ENCODE measurements at places on chromosomes 1 and 21.
A peak's percentile ranks its signal among the peaks of the same experiment; 100 is the strongest.

DNA sequence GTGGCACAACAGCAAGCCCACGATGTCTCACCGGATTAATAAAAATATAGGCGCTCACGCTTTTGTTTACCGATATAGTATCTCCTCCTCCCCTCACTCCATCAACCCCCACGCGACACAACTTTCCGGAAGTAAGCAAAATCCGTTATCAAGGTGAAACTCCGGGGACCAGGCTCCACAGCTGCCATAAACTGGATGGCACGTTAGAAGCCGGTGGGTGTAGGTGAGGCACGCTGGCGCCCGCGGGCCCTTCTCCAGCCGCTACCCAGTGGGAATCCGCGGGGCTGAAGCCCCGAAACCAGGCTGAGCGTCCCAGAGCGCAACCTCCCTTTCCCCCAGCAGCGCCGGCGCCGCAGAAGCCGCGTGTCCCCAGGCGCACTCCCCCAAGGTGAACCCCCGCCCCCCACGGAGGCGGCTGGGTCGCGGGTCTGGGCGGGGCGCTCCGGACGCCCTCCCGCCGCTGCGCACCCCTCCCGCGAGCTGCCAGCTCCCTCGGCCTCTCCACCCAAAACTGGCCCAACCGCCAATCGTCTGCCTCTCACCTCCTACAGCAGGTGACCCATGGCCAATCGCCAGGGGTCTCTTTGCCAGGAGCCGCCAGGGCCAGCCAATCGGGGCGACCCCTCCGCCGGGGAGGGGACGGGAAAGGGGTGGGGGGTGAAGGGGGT is 112.4 kb downstream of the OSBPL9 start:
- DNase-seq: peak; percentile 89

GRCh38 chr1:23577056-23578004 is 18.0 kb upstream of the ID3 start:
- peak; percentile 63 for DNase-seq

- no peak for DNase-seq
Measured at GRCh38 chr1:89630048-89630447, 2.9 kb upstream of the LRRC8C start.

GRCh38 chr1:234206651-234207284 is 166.5 kb upstream of the COA6 start:
- no peak for DNase-seq

DNA sequence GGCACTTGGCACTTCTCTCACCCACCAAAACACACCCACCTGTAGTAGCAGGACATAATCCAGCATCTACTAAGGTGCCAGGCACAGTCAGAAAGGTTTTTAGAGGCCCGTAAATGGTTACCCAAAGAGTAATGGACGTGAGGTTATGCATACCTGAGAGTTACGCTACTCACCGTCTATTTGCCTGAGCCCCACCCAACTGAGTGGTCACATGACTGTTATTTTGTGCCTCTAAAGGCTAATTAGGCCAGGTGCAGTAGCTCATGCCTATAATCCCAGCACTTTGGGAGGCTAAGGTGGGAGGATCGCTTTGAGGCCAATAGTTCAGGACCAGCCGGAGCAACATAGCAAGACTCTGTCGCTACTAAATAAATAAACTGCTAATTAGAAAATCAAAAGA is 11.0 kb downstream of the LMX1A start:
- DNase-seq: no peak

DNA sequence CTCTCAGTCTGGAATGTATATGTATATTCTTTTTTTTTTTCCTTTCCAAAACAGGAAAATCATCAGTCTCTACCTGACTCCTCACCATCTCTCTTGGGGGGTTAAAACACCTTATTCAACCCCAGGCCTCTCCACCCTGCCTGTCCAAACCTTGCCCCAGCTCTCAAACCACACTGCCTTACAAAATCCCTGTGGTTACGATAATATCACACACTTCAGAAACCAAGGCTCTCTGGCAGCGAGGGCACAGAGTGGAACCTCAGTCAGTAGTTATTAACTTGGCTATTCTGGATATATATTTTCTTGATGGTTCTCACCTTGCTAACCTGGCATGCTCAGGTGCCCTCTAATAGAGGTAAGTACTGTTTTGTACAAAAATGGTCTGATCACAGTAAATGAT is 24.7 kb downstream of the KIAA0040 start:
- DNase-seq: no peak

DNA sequence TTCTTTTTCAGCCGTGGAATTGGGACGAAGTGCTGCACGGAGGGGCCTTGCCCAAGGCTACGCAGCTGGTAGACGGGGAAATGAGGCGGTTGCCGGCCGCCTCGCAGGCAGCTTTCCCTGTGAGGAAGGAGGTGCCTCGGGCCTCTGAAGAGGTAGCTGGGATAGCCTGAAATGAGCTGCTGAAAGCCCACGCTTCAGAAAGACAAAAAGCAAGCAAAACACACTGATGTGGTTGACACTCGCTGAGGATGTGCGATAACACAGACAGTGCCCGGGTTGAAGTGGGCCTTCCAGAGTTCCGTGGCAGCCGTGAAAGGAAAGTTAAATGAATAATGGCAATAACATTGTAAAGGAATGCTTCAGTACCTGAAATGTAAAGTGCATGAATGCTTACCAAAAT is 47.2 kb downstream of the S1PR1 start:
- DNase-seq: no peak

DNA sequence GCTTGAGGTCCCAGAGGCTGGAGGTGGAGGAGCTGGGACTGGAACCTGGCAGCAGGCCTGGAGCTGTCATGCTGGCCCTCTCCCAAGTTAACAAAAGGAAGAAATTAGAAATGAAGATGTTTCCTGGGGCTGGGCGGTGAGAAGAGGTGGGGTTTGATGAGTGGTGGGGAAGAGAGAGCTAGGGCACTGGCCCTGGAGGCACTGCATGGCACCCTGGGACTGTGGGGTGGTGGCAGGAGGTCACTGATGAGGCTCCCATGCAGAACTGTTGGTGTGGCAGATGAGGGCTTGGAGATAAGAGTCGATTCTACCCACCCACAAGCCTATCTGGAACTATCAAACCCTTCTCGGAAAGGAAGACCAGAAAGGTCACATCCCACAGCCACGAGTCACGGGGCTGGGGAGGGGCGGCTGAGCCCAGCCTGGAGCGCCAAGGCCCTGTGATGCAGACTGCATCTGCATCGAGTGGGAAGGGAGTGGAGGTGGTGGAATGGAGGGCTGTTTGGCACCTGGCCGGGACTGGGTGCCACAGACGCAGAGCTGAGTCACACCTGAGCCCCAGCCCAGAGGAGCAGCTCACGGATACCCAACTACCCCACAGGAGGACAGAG is 29.4 kb downstream of the MRPL37 start:
- no peak for DNase-seq

DNA sequence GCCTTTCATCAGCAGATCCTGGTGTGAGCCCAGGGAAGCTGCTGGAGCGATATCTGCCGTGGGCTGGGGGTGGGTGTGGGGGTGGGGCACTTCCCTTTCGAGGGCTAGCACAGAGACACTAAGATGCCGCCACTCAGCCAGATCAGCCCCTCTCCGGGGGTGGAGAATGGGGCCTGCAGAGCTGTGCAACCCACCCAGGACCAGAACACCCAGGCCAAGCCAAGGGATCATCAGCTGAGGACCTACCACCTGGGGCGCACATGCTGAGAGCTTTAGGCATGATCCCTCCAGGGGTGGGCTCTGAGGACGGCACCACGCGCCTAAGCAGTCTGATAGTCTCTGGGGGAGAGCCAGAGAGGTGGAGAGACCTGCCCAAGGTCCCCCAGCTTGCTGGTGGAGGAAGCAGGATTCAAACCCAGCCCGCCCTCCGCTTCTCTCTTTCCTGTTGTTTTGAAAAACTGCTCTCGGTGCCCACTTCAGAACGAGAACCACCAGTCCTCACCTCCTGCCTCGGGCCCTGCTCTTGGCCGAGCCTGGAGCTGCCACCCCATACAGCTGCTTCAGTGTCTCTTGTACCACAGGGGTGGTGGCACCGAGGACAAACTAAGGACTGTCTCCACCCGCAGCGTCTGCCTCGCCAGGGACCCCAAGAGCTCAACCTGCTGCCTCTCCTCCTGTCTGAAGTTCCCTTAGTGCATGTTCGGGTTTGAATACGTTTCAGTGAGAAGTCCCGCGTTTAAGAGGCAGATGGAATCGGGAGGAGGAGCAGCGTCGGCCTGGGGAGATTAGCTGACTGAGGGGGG is 39.7 kb upstream of the RUNX3 start:
- no peak for DNase-seq

GRCh38 chr1:51442198-51442597 is 76.9 kb downstream of the EPS15 start:
- no peak for DNase-seq

GRCh38 chr21:37452227-37452626 is 85.7 kb downstream of the DYRK1A start:
- no peak for DNase-seq

- DNase-seq: no peak
Measured at GRCh38 chr1:238647877-238648276, 738.5 kb upstream of the CHRM3 start.

- DNase-seq: no peak
Measured at GRCh38 chr1:220213382-220213983, 58.8 kb downstream of the RAB3GAP2 start.

GRCh38 chr1:108071601-108072000 is 106.6 kb upstream of the VAV3 start:
- DNase-seq: no peak

- no peak for DNase-seq
Measured at GRCh38 chr1:30184393-30185141, 538.8 kb downstream of the MATN1 start.
